ENCODE measurements at places on chromosomes 16 and 17.

GRCh38 chr16:73426433-73427160 lies 378.7 kb upstream of the ZFHX3 start:
- no peak overlapping the region for H3K4me3 ChIP-seq
- no peaks in the 10 kb centered on the region for H3K36me3 ChIP-seq
- H3K27ac ChIP-seq = no peak overlapping the region
- H3K27me3 ChIP-seq = no peaks in the 10 kb centered on the region

- H3K27ac ChIP-seq = peak overlapping the region; percentile 84
- H3K4me3 ChIP-seq = peak overlapping the region; percentile 47
- peak; percentile 73 for DNase-seq
- H3K4me1 ChIP-seq = peaks cover 53% of the 10 kb centered on the region
These were observed 9.2 kb downstream of the RND2 start for GRCh38 chr17:43033948-43034881.

- no peaks in the 10 kb centered on the region for H3K27me3 ChIP-seq
- H3K27ac ChIP-seq = no peak overlapping the region
- H3K4me1 ChIP-seq = no peaks in the 10 kb centered on the region
- peaks cover 14% of the 10 kb centered on the region for H3K36me3 ChIP-seq
These were observed 21.0 kb downstream of the CYB5D2 start for GRCh38 chr17:4163951-4164350.

GRCh38 chr16:3988824-3989223 lies 108.3 kb upstream of the CREBBP start:
- H3K27ac ChIP-seq = no peak overlapping the region
- no peaks in the 10 kb centered on the region for H3K4me1 ChIP-seq

- no peak for DNase-seq
- H3K36me3 ChIP-seq = no peaks in the 10 kb centered on the region
- no peak overlapping the region for H3K4me3 ChIP-seq
- H3K27ac ChIP-seq = no peak overlapping the region
- H3K4me1 ChIP-seq = no peaks in the 10 kb centered on the region
These were observed 45.9 kb upstream of the DOC2B start for GRCh38 chr17:227078-227945.

DNA sequence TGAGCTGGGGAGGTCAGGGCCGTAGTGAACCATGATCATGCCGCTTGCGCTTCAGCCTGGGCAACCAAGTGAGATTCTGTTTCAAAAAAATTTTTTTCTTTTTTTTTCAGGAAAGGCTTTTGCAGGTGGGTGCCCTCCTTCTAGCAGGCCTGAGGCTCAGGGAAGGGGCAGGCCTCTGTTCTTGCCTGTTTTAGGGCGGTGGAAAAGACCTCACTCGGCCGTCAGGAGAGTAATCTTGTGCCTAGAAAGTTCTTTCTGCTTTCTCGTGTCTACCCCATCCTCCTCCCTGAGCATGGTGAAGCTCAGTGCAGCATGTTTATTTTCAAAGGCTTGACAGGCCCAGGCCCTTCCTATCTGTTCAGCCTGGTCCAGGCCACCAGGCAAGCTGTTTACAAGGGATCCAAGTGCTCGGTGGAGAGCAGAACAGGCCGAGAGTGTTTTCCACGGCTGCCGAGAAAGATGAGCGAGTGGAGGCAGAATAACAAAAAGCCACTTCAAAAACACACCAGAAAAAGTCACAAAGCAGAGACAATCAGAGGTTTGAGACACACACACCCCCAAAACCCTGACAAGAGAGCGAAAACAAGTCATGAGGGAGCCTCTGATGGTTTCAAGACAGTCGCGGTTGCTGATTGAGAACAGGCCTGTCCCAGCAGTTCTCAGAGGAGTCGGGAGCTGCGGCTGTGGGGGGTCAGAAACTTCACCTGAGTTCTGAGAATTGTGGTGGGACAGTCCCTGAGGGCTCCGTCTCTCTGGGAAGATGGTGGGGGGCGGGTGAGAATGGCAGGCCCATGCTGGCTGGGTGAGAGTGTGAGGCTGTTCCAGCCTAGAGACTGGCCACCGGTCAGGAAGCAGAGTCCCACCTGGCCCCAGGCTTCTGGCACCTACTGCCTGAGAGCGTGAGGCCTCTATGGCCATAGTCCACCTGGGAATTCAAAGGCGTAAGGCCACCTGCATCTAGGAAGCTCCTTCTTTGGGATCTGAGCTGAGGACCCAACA lies 37.5 kb upstream of the CCR7 start:
- no peaks in the 10 kb centered on the region for H3K36me3 ChIP-seq
- no peak overlapping the region for H3K4me3 ChIP-seq
- H3K4me1 ChIP-seq = peaks cover 6% of the 10 kb centered on the region
- H3K27ac ChIP-seq = no peak overlapping the region
- H3K27me3 ChIP-seq = no peaks in the 10 kb centered on the region

- H3K4me3 ChIP-seq = peak overlapping the region; percentile 87
- no peak for DNase-seq
- H3K4me1 ChIP-seq = peaks cover 36% of the 10 kb centered on the region
- H3K27ac ChIP-seq = no peak overlapping the region
These were observed 1.1 kb upstream of the STAT5B start for GRCh38 chr17:42277342-42277712.

DNA sequence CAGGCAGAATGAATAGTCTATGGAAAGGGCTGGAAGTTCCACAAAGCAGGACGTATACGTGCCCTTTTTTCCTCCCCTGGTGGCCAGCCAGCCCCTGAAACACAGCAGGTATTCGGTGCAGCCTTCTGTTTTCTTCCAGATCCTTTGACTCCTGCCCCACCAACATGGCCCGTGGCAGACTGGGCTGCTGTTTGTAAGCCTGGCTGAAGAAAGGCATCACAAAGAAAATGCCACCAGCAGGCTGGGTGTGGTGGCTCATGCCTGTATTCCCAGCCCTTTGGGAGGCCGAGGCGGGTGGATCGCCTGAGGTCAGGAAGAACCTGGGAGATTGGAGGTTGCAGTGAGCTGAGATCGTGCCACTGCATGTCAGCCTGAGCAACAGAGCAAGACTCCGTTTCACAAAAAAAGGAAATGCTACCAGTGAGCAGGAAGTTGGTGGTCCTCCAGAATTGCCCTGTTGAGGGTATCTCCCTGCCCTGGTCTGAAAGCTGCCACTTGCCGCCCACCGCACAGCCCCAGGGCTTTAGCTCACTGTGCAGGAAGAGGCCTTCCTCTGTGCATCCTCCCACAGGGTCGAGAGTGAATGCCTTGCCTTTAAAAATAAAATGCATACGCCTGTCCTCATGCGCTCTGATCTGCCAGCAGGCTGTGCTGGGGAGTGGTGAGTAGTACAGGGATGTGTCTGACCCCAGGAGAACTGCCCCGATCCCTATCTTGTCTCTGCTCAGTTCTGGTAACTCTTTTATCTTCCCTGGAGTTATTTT lies 587.7 kb downstream of the MAF start:
- H3K27me3 ChIP-seq = no peaks in the 10 kb centered on the region
- H3K27ac ChIP-seq = no peak overlapping the region
- H3K4me3 ChIP-seq = no peak overlapping the region
